ENCODE measurements at places on chromosomes 11 and 22. TPM values are rescaled to one million over a fixed set of nuclear protein-coding genes. Genes with fewer than 3 reads are reported as not detected.

DNA sequence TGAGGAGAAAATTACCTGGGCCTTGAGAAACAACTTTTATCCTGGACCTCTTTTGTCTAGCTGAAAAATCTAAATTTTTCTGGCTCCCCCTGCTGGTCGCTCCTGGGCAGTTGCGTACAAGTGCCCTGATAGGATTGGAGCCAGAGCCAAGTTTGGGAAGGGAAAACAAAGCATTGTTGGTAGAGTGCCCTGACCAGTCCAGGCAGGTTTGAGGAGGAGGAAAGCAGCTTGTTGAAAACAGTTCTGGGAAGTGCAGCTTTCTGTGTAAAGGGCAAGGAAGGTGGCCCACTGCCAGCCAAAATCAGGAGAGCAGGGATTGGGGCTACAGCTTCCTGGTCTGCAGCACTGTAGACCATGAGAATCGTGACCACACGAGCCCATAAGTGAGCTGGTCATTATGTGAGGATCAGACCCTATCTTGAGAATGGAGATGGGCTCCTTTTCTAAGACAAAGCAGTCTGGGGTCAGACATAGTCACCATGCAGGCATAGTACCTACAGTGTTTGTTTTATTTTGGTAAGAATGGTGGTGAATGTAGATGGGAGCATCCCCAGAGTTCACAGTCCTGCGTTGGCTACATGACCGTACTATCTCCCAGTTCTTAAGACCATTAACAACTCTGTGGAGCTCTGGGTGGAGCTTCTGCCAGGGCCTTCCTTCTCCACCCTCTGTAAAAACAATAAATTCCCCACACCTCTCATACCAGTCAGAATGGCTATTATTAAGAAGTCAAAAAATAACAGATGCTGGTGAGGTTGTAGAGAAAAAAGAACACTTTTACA, 21.3 kb upstream of the PIK3IP1 start:
- peaks cover 11% of the 10 kb centered on the region for H3K4me1 ChIP-seq
- H3K27ac ChIP-seq: no peak overlapping the region
- H3K27me3 ChIP-seq: no peaks in the 10 kb centered on the region
- DNase-seq: peak; percentile 69
- peaks cover 5% of the 10 kb centered on the region for H3K36me3 ChIP-seq

GRCh38 chr11:27718346-27718862, 18.1 kb upstream of the BDNF start:
- DNase-seq: no peak
- H3K27ac ChIP-seq: no peak overlapping the region
- H3K27me3 ChIP-seq: peaks cover 49% of the 10 kb centered on the region
- H3K4me3 ChIP-seq: no peak overlapping the region
- H3K4me1 ChIP-seq: no peaks in the 10 kb centered on the region

DNA sequence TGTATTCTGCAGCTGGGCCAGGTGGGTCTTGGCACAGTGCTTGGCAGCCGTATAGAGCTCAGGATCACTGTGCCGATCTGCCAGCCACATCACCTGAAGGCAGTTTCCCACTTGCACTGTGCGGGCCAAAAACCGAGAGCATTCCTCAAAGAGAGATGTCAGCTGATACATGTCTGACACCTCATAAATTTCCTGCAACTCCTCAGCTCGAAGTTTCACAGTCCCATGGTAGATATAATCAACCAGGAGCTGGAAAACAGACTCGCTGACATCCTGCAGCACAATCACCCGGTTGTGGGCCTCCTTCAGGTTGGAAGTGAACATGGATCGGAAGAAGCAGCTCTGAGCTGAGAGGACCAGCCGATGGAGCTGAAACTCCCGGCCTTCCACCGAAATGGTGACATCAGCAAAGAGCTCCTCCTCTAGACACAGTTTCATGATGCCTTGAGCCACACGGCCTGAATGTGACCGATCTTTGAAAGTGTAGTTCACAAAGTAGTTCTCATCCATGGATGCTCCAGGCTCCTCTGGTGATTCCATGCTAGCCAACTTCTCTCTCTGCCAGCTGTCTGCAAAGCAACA, 1.2 kb downstream of the KBTBD4 start:
- no peaks in the 10 kb centered on the region for H3K27me3 ChIP-seq
- no peak for DNase-seq
- no peak overlapping the region for H3K27ac ChIP-seq
- peaks cover 59% of the 10 kb centered on the region for H3K36me3 ChIP-seq
- peaks cover 39% of the 10 kb centered on the region for H3K4me1 ChIP-seq

GRCh38 chr11:101096036-101096704, 33.4 kb downstream of the PGR start:
- H3K36me3 ChIP-seq: no peaks in the 10 kb centered on the region
- H3K27me3 ChIP-seq: no peaks in the 10 kb centered on the region
- no peak overlapping the region for H3K27ac ChIP-seq
- no peak for DNase-seq
- no peak overlapping the region for H3K4me3 ChIP-seq

DNA sequence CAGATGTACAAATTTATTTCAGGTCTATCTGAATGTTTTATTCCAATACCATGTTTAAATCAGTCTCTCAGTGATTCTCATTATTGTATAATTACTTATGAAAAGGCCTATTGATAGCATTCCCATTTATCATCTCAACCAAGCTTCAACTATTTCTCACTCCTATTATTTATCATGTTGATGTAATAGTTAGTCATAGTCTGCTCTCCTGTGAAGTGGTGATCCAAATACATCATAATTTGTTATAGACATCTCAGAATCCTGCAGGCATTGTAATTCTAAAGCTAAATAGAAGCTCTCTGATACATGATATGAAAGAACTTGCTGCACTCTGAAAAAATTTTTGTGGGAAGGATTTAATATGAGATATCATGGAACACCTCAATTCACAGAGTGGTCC, 21.8 kb upstream of the OR8G1 start:
- DNase-seq: no peak
- H3K4me1 ChIP-seq: no peaks in the 10 kb centered on the region
- no peak overlapping the region for H3K27ac ChIP-seq
- H3K27me3 ChIP-seq: no peaks in the 10 kb centered on the region
- H3K4me3 ChIP-seq: no peak overlapping the region

GRCh38 chr22:42432818-42433217, 615 bp upstream of the NFAM1 start:
- peaks cover 7% of the 10 kb centered on the region for H3K4me1 ChIP-seq
- H3K4me3 ChIP-seq: no peak overlapping the region
- H3K36me3 ChIP-seq: no peaks in the 10 kb centered on the region
- no peak overlapping the region for H3K27ac ChIP-seq

DNA sequence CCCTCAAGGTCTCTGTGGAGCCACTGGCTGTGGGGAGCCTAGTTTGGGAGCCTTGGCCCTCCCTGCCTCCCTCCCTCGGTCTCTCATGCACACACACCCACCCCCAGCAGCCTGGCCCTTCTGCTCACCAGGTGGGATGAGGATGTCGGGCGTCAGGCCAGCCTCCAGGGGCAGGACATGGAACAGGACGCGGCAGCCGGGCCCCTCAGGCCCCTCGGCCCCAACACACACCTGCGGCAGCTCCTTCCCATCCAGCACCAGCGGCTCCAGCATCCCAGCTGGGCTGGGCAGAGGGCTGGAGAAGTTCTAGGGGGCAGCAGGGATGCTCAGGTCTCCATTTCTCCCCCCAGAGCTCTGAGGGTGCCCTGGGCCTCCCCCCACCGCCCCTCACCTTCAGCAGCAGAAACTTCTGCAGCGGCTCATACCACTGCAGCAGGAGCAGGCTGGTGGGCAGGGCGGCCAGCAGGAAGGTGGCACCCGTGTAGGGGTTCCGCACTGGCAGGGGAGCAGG, 11.2 kb downstream of the MAP4K2 start:
- peaks cover 47% of the 10 kb centered on the region for H3K36me3 ChIP-seq
- H3K27ac ChIP-seq: no peak overlapping the region
- H3K27me3 ChIP-seq: no peaks in the 10 kb centered on the region
- H3K4me3 ChIP-seq: no peak overlapping the region

- no peak overlapping the region for H3K27ac ChIP-seq
- H3K4me1 ChIP-seq: peaks cover 12% of the 10 kb centered on the region
- DNase-seq: no peak
- no peaks in the 10 kb centered on the region for H3K27me3 ChIP-seq
These were observed 55.0 kb downstream of the AP2A2 start for GRCh38 chr11:980438-981357.

The CASP1 gene
- total RNA-seq: 132 TPM

GRCh38 chr11:118068206-118068944, 8.5 kb upstream of the TMPRSS4 start:
- H3K4me1 ChIP-seq: peaks cover 11% of the 10 kb centered on the region
- peaks cover 6% of the 10 kb centered on the region for H3K27me3 ChIP-seq
- no peaks in the 10 kb centered on the region for H3K36me3 ChIP-seq
- no peak overlapping the region for H3K4me3 ChIP-seq
- H3K27ac ChIP-seq: no peak overlapping the region

The LAYN gene
- total RNA-seq: 0.40 TPM

- no peaks in the 10 kb centered on the region for H3K27me3 ChIP-seq
- no peaks in the 10 kb centered on the region for H3K36me3 ChIP-seq
- DNase-seq: no peak
- H3K4me1 ChIP-seq: no peaks in the 10 kb centered on the region
- no peak overlapping the region for H3K27ac ChIP-seq
These were observed 8.8 kb downstream of the NXPE4 start for GRCh38 chr11:114586797-114587196.

GRCh38 chr11:10322830-10323792, 18.2 kb downstream of the ADM start:
- no peak overlapping the region for H3K27ac ChIP-seq
- DNase-seq: peak; percentile 45
- H3K4me3 ChIP-seq: no peak overlapping the region
- peaks cover 7% of the 10 kb centered on the region for H3K4me1 ChIP-seq

The USP2 gene
- 0.53 TPM for total RNA-seq

DNA sequence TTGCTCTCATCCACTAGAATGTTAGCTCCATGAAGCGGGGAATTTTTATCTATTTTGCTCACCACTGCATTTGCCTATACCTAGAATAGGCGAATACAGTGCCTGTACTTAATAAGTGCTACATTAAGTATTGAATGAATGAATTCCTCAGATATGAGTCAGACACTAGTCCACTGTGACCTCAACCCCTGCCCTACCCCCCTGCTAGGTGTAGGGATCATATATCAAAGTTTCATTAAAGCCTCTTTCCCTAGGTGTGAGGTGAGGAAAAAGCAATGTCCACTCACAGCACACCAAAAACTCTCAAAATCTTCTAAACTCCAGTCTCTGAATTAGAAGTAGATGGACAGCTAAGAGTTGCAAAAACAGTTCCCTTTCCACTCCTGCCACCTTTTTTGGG, 9.8 kb upstream of the PSMA1 start:
- no peaks in the 10 kb centered on the region for H3K27me3 ChIP-seq
- no peak overlapping the region for H3K27ac ChIP-seq
- H3K36me3 ChIP-seq: peaks cover 11% of the 10 kb centered on the region
- no peak overlapping the region for H3K4me3 ChIP-seq

- peak overlapping the region; percentile 68 for H3K4me3 ChIP-seq
- peaks cover 9% of the 10 kb centered on the region for H3K4me1 ChIP-seq
- H3K27me3 ChIP-seq: peaks cover 30% of the 10 kb centered on the region
- H3K36me3 ChIP-seq: no peaks in the 10 kb centered on the region
These were observed 954 bp upstream of the MN1 start for GRCh38 chr22:27802346-27803073.

DNA sequence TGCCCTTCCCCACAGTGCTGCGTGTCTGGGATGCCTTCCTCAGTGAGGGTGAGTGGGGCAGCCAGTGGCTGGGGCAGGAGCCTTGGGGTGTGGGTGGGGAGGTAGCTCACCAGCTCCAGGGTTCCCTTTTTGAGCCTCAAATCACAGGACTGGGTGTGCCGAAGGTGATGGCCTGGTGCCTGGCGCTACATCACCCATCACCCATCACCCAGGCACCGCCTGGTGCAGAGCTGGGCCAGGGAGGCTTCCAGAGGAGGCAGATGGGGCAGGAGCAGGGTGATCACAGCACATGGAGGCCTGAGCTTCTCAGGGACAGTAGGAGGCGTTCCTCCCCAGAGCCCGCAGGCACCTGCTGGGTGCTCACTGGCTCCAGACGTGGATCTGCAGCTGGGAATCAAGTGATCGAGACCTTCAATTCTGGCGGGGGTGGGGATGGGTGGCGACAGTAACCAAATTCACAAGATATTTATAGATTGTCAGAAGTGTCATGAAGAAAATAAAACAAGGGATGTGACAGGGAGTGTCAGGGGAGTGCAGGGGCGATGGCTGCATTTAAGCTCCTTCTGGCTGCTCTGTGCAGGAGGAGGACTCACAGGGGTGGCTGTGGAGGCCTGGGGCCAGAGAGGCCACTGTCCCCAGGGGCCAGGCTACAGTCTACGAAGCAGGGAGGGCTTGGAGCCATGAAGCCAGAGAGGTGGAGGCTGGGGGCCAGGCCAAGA, 3.2 kb downstream of the TBC1D10C start:
- H3K4me3 ChIP-seq: peak overlapping the region; percentile 85
- H3K4me1 ChIP-seq: peaks cover 81% of the 10 kb centered on the region
- H3K27me3 ChIP-seq: no peaks in the 10 kb centered on the region
- H3K36me3 ChIP-seq: peaks cover 69% of the 10 kb centered on the region
- peak overlapping the region; percentile 99 for H3K27ac ChIP-seq
- DNase-seq: no peak

- H3K4me3 ChIP-seq: no peak overlapping the region
- no peaks in the 10 kb centered on the region for H3K36me3 ChIP-seq
- DNase-seq: no peak
- no peaks in the 10 kb centered on the region for H3K27me3 ChIP-seq
- no peaks in the 10 kb centered on the region for H3K4me1 ChIP-seq
These were observed 639.4 kb downstream of the OPCML start for GRCh38 chr11:132892876-132893275.

The CBLIF gene
- not detected for total RNA-seq

DNA sequence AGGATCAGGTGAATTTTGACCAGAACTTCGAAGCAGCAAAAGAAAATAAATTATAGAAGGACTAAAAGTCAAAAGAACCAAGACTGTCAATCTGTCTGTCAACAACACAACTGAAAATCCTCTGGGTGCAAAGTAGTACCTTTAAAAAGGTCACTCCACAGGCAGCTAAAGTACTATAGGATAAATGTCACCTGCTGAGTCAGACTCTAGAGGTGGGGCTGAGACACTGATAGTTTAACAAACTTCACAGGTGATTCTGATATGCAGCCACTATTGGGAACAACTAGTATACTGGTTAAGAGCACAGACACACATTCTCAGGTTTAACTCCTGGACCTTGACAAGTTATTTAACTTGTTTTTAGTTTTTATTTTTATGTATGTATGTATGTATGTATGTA, 107.3 kb downstream of the FCHSD2 start:
- H3K36me3 ChIP-seq: peaks cover 8% of the 10 kb centered on the region
- peaks cover 14% of the 10 kb centered on the region for H3K4me1 ChIP-seq
- H3K27me3 ChIP-seq: no peaks in the 10 kb centered on the region
- no peak overlapping the region for H3K4me3 ChIP-seq

- no peaks in the 10 kb centered on the region for H3K36me3 ChIP-seq
- H3K4me1 ChIP-seq: no peaks in the 10 kb centered on the region
- no peak for DNase-seq
- H3K27me3 ChIP-seq: peaks cover 4% of the 10 kb centered on the region
- H3K27ac ChIP-seq: no peak overlapping the region
- no peak overlapping the region for H3K4me3 ChIP-seq
These were observed 28.4 kb upstream of the SYT7 start for GRCh38 chr11:61609000-61609979.

The TSPAN32 gene
- total RNA-seq: 50.1 TPM

The PHLDA2 gene
- 3.7 TPM for total RNA-seq

- no peaks in the 10 kb centered on the region for H3K27me3 ChIP-seq
- H3K36me3 ChIP-seq: no peaks in the 10 kb centered on the region
- H3K4me3 ChIP-seq: no peak overlapping the region
- no peak for DNase-seq
These were observed 222.9 kb upstream of the ZC3H12C start for GRCh38 chr11:109870297-109870696.

The FOLH1 gene
- total RNA-seq: not detected
